NCI-H146 (cell line): ENCODE measurements at places on chromosomes 2 and 18.

GRCh38 chr18:75421656-75422055, 5.8 kb downstream of the SMIM21 start:
- no peak for DNase-seq

DNA sequence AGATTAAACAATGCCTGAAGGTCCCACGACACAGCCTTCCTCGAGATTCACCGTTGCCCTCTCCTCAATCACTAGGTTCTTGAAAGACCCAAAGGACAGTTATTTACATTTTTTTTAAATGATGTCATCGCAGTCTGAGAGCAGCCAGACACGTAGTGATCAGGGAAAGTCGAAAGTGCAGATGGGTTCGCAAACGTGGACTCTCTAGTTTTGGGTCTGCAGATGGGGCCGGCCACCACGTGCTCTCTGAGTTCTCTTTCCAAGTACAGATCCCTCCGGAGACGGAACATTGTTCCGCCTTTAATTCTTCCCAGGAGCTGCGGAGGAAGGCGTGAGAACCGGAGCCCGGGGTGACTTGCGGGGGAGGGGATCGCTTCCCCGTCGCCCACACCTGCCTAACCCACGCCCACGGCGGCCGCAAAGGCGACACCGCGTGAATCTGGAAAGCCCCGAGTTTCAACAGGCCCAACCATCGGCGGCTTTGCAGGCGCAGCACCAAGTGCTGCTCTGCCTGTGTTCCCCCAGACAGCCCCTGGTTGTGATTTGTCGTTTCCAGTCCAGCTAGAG, 54.3 kb downstream of the PKDCC start:
- DNase-seq: no peak

- peak; percentile 92 for DNase-seq
Observed at GRCh38 chr2:100178085-100178788, 35.8 kb upstream of the AFF3 start.

- DNase-seq: no peak
Observed at GRCh38 chr2:129193961-129194360, 785.5 kb upstream of the RAB6C start.

GRCh38 chr2:99181624-99182000, 628 bp downstream of the MRPL30 start:
- DNase-seq: peak; percentile 11

- no peak for DNase-seq
Observed at GRCh38 chr18:76715012-76715610, 107.2 kb upstream of the ZNF236 start.

GRCh38 chr2:235343869-235344268, 150.0 kb upstream of the AGAP1 start:
- no peak for DNase-seq

DNA sequence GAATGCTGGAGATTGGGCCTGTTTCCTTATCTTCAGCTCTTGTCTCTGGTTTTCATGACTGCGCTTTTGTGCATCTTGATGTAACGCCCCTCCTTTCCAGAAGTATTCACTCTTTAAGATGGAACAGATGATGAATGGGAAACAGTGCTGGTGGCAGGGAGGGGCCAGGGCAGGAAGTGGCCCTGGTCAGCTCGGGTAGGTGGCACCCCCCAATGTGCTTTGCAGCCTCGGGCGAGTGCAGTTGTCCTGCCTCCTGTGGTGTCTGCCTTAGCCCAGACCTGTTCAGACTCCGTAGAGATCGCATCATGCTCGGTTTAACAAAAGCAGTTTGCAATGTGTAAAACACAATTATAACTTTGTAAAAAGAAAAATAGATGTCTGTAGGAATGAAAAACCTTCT, 17.0 kb upstream of the MGAT4A start:
- DNase-seq: peak; percentile 80

GRCh38 chr18:74456349-74457042, 612 bp downstream of the DIPK1C start:
- DNase-seq: peak; percentile 12

GRCh38 chr2:238925816-238926521, 78.1 kb downstream of the TWIST2 start:
- DNase-seq: no peak

- no peak for DNase-seq
Observed at GRCh38 chr2:111663471-111664274, 220.3 kb downstream of the ANAPC1 start.

DNA sequence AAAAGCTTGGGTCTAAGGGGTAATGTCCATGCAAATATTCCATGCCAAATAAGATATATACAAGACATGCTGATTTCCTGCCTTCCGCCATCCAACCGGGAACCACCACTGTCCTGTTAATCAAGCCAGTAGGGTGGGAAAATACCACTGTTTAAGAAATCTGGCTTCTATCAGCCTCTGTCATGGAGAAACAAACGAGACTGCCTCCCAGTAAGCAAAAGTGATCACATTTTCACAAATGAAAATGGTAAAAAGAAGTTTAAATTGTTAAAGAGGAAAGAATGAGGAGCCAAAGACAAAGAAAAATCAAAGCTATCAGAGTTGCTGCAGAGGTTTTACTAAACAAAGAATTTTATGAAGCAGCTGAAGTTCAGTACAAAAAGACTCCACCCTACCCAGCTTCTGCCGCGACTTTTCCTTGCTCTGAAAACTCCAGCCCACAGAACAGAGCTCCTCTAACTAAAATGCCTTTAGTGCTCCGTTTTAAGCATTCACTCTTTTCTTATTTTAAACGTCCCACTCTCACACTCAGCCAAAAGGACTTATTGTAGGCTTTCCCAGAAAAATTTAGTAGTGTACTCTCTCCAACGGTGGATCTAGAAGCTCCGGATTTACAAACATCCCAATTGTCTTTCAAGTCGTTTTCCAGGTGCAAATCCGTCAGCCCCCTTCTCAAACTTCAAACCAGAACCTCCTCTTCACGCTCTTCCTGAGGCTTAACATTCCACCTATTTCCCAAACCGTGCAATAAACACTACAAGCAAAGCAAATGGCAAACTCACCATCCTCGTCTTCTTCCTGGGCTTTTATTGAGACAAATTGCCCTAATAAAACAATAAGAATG, 613 bp downstream of the COL5A2 start:
- no peak for DNase-seq

DNA sequence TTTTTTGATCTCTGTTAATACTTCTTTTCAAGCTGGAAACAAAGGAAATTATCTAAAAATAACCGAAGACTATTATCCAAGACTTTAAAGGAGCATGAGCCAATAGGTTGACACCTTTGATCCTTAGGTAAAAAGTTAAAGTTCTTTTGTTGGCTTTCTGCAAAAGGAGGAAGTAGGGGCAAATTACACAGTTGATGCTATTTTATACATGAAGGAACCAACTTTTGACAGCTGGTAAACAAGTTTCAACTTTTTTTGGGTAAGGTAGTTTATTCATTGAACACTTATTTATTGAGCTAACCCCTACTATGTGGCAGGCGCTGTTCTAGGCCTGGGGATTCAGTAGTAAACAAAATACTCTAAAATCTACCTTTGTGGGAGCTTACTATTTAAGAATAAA, 66.6 kb upstream of the ZEB2 start:
- no peak for DNase-seq

DNA sequence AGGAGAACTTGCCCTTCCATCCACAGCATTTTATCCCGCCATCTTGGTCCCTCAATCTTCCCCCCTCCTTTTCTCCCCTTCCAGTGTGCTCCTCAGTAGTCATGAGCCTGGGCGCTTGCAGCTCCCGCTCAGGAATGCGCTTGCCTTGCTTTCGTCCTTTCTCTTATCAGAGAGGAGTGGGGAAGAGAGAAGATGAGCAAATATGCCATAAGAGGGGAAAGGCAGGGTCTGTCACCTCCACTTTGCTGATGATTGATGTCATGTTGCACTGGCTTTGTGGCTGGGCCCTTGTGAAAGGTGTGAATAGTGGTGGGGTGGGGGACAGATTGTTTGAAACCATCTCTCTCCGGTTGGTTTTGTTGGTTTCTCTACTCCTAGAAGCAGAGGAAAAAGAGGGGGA, 569.3 kb downstream of the TNS1 start:
- DNase-seq: no peak

- DNase-seq: no peak
Observed at GRCh38 chr2:5677133-5677532, 15.1 kb upstream of the SOX11 start.

DNA sequence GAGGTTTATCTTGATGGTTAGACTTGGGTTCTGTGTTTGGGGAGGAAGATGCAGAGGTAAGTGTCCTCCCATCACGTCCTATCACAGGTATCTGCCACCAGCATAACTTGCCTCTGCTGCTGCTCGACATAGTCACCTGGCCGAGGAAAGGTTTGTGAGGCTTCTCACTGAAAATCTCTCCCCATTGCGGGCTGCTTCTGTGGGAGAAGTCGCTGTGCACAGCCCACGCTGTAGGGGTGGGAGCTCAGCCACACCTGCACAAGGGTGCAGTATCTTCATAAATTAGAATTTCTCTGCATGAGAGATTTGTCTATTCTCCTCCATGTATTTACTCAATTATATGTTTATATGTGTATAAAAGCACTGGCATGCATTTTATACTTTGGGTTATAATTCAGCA, 415.7 kb upstream of the MYT1L start:
- DNase-seq: no peak

- DNase-seq: no peak
Observed at GRCh38 chr2:221518201-221518934, 53.7 kb downstream of the EPHA4 start.

GRCh38 chr2:16179701-16180416, 239.5 kb downstream of the MYCN start:
- DNase-seq: no peak

DNA sequence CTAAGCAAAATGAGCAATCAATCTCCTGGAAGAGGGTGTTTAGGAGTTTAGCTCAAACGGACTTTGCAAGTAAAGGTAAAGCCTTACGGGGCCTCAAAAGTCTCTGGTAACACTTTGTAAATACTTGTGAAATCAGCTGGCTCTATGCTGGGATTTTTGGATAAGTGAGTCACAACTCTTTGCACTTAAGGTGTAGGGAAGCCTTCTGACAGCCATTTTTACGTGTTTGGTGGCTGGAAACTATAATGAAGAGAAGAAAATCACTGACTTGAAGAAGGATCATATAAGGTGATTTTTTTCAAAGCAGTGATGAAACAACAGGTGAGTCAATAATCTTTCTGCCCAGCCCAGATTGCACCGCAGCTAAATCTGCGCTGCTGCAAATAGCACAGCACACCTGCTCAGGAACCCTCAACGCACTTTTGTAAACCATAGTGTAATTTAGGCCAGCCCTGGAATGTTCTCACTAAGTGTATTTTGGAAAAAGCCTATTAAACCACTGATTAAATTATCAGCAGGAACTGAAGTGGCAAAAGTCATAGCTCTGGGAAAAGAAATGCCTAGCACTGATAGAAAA, 218.8 kb downstream of the AGPS start:
- peak; percentile 53 for DNase-seq

GRCh38 chr18:73201940-73202339, 334.2 kb upstream of the NETO1 start:
- no peak for DNase-seq

GRCh38 chr2:9897331-9897737, 54.1 kb downstream of the TAF1B start:
- no peak for DNase-seq

- no peak for DNase-seq
Observed at GRCh38 chr2:53694096-53694771, 73.4 kb upstream of the CHAC2 start.

- DNase-seq: no peak
Observed at GRCh38 chr2:238916875-238917590, 69.1 kb downstream of the TWIST2 start.
